ENCODE measurements at places on chromosomes 7 and 10.
A peak's percentile ranks its signal among the peaks of the same experiment; 100 is the strongest.

DNA sequence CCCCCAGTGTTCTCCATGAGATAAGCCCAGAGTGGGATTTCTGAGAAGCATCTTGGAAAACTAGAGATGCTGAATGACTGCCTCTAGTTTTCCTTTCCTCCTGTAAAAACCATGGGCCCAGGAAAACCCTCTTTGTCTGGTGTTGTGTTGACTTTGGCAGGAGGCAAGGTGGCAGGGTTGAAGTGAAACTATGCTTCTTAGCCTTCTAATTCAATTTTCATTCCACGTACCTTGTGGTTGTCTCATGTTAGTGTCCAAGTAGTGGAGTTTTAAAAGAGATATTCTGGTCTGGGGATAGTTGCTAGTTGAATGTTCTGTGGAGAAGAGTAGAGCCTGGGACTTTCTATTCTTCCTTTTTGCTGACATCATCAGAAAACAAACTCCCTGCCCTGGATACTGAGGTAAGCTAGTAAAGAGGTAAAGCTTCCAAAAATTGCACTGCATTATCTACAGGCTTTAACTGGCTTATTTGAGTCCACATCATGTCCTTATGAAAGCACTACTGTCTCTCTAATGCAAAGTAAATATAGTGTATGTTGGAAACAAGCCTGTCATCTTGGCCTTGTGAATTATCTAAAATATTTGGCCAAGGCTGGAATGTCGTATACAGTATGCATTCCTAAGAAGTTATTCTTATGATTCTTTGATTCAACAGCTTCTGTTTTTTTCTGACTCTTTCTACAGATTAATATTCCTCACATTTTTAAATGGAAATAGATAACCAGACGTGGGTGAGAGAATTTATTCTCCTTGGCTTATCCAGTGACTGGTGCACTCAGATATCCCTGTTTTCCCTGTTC lies at the start of gene OR2F2:
Gene OR2F2, plus strand, starts transcription at position 708 of the 800 bp plus-strand sequence. Its CDS starts 0 bp downstream, at position 708.
- peak; percentile 45 for DNase-seq

- DNase-seq, result no peak
Measured at GRCh38 chr10:71727105-71727737, 7.6 kb upstream of the C10orf105 start.

DNA sequence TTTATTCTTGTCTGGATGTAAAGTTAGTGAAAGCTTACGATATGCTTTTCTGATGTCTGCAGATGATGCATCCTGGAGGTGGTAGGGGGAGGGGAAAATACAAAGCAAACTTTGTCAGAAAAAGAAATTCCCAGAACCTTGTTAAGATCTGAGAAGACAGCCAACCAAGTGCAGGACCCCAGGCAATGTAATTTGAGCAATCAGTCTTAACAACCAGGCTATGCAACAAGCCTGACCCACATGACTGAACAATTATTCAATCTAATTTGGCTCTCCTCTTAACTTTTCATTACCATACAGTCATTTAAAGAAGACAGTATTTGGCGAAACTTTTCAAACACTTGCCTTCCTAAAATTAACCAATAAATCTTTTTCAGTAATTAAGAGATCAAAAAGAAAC lies 74.5 kb downstream of the DNAJC1 start:
- DNase-seq, result no peak

GRCh38 chr10:16853201-16853600 lies 36.0 kb upstream of the RSU1 start:
- peak; percentile 10 for DNase-seq

All from HepG2 (cell line).